ENCODE measurements at places on chromosomes 16 and 17.

DNA sequence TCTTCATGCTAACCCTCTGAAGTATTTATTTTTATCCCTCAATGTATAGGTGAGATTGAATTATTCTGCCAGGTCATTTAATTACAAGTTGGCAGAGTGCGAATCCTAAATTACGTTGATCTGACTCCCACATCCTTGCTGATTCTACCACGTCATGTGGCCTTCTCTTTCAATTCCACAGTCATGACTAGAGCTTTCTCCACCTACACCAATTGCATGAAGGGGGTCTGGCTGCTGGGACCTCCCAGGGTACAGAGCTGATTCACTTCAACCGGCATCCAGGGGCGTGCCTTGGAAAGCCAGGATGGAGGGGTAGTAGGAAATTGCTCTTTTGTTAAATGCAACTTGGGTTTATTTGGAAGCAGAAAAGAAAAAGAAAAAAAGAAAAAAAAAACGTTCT, 41.1 kb upstream of the CDH13 start:
- no peak for DNase-seq

DNA sequence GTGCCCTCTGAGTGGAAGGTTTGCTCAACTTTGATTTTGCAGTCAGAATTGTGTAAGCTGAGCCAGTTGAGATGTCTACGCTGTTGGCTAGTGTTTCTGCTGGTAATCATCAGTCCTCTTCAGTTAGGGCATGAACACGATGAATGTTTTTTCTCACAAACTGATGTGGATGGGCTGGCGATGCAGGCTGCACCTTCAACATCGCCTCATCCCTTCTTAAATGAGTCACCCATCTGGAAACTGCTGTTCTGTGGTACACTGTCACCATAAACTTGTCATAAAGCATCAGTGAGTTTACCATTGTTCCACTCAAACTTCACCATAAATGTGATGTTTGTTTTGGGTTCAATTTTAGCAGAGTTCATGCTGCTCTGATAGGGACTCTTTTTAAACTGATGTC, 8.4 kb downstream of the C16orf95 start:
- no peak for DNase-seq

GRCh38 chr17:48335858-48336500, 94.0 kb downstream of the SKAP1 start:
- DNase-seq = peak; percentile 78

GRCh38 chr17:49817993-49818392, 29.5 kb downstream of the KAT7 start:
- DNase-seq = no peak

- no peak for DNase-seq
Measured at GRCh38 chr16:16172991-16173390, 50.3 kb downstream of the ABCC6 start.

DNA sequence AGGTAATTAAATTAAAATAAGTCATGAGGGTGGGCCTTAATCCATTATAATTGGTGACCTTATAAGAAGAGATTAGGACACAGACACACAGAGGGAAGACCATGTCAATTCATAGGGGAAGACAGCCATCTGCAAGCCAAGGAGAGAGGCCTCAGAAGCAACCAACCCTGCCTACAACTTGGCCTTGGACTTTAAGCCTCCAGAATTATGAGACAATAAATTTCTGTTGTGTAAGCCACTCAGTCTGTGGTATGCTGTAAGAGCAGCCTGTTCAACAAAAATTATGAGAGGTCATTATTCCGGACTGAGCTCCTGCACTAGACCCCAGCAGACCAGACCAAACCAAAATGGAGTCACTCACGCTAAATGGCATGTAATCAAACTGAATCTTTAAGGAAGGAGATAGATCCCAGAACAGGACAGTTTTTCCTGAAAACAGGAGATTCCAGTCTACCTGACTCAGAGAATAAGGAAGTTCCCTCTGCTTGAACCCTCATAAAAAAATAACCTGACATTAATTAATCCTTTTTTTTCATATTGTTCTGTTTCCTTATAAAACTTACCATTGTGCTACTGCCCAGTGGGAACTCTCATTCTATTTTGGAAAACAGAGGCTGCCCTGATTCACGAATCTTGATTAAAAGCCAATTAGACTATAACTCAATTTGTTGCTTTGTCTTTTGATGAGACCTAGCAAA, 74.3 kb downstream of the DNAH3 start:
- no peak for DNase-seq

GRCh38 chr16:57115514-57116182, 23.3 kb downstream of the CPNE2 start:
- no peak for DNase-seq
